G401 (cell line): ENCODE measurements at places on chromosomes 3 and 15. TPM values are rescaled to one million over a fixed set of nuclear protein-coding genes. Genes with fewer than 3 reads are reported as not detected.

SPINK8 gene
- total RNA-seq, result not detected in 2 replicates

ITGA11 gene
- 11.6 TPM in 1 of 2 replicates, not detected in the other for total RNA-seq

MRPL47 gene
- 70.3 and 115 TPM in 2 replicates for total RNA-seq

DNA sequence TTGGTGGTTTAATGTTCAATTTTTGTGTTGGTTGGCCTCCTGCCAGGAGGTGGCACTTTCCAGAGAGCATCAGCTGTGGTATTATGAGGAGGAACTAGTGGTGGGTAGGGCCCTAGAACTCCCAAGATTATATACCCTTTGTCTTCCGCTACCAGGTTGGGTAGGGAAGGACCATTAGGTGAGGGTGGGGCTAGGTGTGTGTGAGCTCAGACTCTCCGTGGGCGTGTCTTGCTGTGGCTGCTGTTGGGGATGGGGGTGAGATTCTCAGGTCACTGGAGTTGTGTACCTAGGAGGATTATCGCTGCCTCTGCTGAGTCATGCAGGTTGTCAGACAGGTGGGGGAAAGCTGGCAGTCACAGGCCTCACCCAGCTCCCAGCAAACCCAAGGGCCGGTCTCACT lies 187.1 kb downstream of the DPH6 start:
- DNase-seq, result no peak

DNA sequence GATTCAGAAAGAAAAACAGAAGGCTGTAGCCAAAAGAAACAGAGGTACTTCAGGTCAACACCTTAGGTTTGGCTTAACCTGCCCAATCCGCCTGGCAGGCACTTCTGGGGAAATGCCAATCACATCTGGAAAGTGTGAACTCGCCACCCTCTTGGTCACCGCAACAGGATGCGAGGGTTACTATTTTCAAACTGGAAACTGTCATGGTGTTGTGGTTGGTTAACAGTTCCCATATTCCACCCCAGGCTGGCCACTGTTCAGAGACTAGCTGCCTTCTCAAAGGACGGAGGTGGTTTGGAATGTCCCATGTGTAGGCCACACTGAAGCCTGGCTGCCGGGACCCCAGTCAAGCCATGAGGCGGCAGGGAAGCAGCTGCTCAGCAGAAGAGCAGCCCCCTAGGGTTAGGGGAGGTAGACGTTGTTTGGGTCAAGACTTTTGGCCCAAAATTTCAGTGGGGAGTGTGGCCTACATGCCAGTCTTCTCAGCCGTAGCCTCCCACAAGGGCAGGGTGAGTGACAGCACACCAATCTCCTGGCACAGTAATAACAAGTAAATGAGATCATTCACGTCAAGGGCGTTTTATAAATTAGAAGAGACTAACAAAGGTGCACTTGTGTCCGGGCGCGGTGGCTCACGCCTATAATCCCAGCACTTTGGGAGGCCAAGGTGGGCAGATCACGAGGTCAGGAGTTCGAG lies 54.6 kb downstream of the UMPS start:
- no peak for DNase-seq

DNA sequence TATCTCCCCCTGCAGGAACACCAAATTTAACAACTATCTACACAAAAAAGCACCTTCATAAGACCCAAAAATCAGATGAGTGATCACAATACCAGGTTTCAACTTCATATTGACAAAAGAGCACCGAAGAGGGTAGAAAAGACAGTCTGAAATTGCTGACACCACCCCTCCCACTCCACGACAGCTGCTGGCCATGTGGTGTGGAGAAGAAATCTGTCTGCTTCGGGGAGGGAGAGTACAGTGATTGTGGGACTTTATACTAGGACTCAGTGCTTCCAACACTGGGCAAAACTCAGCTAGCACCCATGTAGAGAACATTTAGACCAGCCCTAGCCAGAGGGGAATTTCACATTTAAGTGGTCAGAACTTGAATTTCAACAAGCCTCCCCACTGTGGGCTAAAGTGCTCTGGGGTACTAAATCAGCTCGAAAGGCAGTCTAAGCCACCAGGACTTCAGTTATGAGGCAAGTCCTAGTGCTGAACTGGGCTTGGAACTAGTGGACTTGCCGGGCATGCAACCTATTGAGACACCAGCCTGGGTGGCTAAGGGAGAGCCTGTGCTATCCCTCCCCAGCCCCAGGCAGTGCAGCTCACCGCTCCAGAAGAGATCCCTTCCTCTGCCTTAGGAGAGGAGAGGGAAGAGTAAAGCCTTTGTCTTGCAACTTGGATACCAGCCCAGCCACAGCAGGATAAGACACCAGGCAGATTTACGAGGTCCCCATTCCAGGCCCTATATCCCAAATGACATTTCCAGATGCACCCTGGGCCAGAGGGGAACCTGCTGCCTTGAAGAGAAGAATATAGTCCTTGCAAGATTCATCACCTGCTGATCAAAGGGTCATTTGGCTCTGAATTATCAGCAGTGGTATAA lies 44.6 kb upstream of the POU1F1 start:
- no peak for DNase-seq

- no peak for DNase-seq
Observed at GRCh38 chr3:24829011-24829581, 334.4 kb upstream of the THRB start.
